ENCODE measurements at places on chromosomes 3 and 15.

DNA sequence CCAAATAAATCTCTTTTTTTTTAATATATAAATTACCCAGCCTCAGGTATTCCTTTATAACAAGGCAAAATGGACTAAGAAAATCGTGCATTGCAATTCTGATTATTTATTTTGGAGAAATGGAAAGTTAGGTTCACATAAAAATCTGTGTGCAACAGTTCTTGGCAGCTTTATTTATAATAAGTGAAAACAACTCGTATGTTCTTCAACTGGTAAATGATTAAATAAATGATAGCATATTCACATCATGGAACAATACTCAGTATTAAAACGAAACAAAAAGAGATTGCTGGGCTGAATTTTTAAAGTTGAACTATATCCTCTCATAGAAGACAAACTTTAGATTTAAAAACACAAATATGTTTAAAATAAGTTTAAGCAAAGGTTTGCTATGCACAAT lies 176.3 kb upstream of the ZNF385D start:
- no peak for DNase-seq

DNA sequence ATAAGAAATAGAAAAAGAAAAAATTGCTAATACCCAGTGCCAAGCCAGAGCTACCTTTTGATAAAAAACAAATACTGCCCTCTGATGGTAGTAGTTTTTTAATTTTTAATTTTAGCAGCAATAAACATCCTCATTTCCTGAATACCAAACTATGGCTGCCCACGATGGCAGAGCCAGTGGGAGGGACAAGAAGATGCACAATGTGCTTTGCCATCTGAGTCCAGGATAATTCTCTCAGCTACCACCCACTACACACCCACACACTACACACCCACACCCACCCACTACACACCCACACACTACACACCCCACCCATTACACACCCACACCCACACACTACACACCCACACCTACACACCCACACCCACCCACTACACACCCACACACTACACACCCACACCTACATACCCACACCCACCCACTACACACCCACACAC lies 17.8 kb downstream of the CEP19 start:
- no peak for DNase-seq

DNA sequence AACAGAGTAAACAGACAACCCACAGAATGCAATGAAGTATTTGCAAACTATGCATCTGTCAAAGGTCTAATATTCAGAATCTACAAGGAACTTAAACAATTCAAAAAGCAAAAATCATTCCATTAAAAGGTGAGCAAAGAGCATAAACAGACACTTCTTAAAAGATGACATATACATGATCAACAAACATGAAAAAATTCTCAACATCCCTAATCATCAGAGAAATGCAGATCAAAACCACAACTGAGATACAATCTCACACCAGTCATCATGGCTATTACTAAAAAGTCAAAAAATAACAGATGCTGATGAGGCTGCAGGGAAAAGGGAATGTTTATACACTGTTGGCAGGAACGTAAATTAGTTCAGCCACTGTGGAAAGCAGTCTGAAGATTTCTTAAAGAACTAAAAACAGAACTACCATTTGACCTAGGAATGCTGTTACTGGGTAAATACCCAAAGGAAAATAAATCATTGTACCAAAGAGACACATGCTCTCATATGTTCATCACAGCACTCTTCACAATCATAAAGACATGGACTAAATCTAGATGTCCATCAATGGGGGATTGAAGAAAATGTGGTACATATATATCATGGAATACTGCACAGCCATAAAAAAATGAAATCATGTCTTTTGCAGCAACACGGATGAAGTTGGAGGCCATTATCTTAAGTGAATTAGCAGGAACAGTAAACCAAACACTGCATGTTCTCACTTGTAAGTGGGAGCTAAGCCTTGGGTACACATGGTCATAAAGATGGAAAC lies 393.3 kb upstream of the CBLB start:
- DNase-seq: no peak

DNA sequence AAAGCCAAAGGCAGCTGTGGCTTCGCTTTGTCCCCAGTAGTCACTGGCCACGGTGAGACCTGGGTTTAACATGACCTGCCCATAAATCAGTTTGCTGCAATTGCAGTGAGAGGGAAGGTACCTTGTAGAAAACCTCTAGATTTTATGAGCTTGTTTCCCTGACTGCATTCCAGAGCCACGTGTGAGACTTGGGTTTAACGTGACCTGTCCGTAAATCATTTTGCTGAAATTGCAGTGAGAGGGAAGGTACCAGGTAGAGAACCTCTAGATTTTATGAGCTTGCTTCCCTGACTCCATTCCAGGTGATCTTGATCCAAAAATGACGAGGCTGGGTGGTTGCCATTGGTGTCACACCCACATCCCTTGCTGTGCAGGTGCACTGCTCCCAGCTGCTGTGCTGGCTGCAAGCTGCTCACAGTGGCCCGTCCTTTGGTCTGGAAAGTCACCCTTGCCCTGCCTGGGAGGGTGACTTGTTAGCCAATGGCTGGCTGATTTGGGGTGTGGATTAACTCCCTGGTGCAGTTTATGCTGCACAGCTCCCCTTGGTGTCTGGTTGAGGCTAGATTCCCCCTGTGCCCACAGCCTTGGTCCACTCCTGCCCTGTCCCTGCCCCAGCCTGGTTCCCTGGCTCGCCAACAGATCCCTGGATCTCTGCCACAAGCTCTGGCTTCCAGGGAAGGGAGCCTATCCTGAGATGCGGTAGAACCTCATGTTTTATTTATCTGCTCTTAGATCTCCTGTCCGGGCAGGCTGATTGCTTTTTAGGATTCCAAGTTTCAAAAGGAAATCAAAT lies 192.7 kb upstream of the CTDSPL start:
- DNase-seq: no peak

DNA sequence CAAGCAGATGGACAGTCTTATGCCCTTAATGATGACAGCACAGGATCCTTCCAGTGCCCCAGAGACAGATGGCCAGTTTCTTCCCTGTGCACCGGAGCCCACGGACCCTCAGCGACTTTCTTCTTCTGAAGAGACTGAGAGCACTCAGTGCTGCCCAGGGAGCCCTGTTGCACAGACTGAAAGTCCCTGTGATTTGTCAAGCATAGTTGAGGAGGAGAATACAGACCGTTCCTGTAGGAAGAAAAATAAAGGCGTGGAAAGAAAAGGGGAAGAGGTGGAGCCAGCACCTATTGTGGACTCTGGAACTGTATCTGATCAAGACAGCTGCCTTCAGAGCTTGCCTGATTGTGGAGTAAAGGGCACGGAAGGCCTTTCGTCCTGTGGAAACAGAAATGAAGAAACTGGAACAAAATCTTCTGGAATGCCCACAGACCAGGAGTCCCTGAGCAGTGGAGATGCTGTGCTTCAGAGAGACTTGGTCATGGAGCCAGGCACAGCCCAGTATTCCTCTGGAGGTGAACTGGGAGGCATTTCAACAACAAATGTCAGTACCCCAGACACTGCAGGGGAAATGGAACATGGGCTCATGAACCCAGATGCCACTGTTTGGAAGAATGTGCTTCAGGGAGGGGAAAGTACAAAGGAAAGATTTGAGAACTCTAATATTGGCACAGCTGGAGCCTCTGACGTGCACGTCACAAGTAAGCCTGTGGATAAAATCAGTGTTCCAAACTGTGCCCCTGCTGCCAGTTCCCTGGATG lies 198.7 kb downstream of the AKAP13 start:
- DNase-seq: no peak

GRCh38 chr3:141259821-141260629 lies 28.4 kb downstream of the PXYLP1 start:
- DNase-seq: no peak

DNA sequence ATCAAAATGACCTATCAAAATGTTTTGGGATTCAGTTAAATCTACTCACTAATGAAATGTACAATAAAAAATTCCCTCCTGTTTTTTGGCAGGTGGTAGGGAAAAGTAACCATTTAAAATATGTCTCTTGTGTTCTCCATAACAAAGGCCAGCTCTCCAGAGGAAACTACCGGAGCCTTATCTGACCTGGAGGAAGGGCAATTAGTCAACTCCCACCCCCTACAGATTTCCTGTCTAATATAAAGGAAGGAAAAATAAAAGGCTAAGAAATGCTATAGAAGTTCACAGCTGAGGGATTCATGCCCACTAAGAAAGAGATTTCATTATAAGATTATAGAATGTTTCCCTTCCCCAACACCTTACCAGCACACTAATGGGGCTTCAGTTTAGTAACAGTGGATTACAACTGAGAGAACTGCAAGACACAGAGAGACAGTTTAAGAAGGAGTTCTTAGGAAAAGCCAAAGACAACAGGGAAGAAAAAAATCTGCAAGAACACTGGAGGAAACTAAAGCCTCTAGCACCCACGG lies 376.5 kb upstream of the KCNMB2 start:
- no peak for DNase-seq

GRCh38 chr3:50509715-50510114 lies 6.3 kb upstream of the CACNA2D2 start:
- no peak for DNase-seq

DNA sequence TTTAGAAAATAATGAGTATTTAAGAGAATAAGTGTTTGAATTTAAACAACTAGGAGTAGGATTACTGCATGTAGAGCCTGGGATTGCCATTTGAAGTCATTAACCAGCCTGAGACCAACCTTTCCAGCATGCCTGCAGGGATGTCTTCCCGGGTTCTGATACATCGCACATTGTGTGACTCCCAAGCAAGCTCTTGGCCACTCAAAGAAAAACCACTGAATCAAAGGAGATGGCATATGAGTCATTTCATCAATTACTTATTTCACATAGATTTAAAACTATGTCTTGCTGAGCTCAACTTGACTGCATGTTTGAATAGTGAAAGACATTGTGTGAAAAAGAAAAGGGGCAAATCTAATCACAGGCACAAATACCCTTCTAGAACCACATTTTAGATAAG lies 15.0 kb upstream of the THBS1 start:
- DNase-seq: no peak

DNA sequence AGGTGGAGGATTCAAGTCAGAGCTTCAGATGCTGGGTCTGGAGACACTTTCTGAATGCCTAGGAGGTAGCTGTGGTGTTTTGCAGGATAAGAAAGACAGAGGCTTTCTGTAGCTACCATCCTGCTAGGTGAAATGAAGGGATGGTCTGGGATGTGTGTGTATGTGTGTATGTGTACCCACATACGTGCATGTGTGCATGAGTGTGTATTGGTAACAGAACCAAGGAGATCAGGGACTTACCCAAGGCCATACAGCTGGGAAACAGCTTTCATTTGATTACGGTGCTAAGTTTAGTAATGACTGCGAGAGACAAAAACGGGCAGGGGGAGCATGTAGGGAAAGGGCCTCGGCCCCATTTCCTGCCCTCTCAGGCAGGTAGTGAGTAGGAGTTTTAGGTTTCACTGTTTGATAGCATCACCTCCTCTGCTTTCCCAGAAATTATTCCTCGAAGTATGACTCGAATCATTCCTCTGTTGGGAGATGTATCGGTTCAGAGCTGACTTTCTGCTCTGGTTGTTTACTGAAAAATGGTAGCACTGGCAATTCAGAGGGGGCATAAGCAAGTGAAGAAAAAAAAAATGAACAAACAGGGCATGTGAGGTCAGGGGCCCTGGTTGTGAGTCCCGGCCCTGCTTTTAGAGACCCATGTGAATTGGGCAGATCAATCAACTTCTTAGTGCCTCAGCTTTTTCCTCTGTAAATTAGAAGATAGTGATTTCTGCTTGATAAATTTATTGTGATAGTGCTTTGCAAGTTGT lies 130.7 kb downstream of the LPP start:
- no peak for DNase-seq

- DNase-seq: no peak
Observed at GRCh38 chr15:99443056-99443756, 122.6 kb upstream of the MEF2A start.

DNA sequence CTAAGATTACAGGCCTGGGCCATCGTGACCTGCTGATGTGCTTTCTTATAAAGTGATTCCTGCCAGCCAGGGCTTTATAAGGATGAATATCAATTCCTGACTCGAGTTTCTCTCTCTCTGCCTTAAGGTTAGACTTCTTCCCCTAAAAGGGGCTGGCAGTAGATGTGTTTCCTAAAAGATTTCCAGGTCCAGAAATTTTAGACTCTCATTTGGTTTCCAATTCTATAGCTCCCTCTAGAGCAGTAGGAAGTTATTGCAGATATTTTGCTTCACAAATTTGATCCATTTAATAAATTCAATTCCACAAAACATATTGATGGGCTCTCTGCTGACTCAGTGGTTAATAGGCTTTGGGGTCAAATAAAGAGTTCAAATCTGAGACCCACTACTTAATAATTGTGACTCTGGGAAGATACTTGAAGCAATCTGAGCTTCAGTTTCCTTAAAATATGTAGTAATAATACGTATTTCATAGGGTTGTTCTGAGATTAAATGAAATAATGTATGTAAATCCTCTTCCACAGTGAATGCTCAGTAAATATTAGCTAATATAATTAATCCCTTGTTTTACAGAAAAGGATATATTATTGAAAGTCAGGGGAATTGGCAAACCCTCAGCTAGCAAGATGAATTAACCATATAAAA lies 2.1 kb downstream of the TRIM69 start:
- no peak for DNase-seq

DNA sequence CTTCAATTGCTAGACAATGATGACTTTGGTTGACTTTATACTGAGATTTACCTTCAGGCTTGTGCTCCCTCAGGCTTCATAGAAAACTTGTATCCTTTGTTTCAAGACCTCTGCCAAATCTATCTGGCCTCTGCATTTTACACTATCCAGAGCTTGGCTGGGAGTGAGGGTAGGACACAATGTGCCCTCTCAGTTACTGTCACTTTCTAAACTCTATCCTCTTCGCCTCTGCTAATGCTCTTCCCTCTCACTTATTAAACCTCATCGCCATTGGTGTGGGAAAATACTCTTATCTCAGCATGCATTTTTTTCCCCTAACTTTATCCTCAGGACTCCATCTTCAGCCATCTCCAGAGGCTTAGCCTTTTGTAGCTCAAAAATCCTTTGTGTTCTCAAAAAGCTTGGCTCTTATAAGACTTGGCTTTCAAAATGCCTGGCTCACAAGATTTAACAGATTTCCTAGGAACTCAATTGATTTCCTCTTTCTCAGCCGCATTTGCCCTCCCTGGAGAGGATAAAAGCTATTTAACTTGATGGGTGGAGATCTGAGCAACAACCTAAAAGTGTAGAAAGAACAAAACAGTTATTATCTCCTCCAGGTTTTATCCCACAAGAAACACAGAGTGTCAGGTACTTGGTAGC lies 28.3 kb downstream of the SUCNR1 start:
- DNase-seq: no peak

GRCh38 chr3:196625331-196625730 lies 14.2 kb upstream of the NRROS start:
- no peak for DNase-seq

DNA sequence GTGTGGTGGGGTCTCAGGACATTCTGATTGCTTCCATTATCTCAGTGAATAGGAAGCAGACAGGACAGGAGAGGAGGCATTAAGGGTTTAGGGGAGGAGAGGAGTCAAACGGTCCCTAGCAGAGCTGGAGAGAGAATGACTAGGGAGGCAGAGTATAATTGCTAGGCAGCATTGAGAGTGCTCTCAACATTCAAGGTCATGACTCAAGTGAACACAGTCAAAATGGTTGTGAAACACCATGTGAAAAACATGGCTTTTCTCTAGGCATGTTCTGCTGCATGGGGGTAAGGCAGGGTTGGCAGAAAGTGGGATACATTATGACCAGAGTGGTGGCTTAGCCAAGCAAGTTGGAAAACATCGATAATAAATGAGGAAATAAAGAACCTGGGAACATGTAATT lies 19.5 kb upstream of the HRH1 start:
- DNase-seq: no peak

GRCh38 chr15:43370310-43370974 lies 401 bp downstream of the ZSCAN29 start:
- DNase-seq: peak; percentile 36

GRCh38 chr3:111859974-111860859 lies 1.2 kb downstream of the PHLDB2 start:
- no peak for DNase-seq

Measured in D721Med (cell line).